Nucleus accumbens (tissue), 56 donors: ENCODE measurements at places on chromosomes 4 and X.

- no peak for DNase-seq
Observed at GRCh38 chr4:2598511-2599303, 62.3 kb downstream of the FAM193A start.

DNA sequence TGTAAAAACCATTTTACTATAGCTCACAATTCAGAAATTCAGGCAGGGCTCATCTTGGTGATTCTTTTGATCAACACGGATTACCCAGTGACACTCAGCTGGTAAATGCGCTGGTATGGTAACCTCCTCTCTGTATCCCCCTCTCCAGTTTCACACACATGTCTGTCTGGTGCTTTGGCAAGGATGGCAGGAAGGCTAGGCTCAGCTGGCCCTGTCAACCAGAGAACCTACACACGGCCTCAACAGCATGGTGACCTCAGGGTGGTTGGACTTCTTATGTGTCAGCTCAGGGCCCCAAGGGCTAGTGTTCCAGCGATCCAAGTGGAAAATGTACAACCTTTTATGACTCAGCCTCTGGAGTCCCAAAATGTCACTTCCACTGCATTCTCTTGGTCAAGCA lies 55.7 kb upstream of the EOLA2 start:
- no peak for DNase-seq

DNA sequence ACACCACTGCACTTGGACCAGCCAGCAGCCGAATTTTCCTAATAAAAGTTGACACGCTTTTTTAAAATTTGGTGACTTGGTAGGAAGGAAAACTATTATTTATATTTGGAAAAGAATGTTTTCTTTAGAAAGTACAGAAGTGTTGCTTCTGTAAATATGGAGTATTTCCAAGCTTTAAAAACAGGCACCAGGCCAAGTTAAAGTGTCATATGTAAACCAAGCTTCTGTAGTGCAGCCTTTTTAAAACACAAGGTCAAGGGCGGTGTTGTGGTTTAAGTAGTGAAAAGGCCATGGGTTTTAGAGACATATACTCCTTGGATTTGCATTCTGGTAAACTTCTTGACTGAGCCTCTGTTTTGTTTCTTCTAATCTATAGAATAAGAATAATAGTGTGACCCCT lies 62.7 kb downstream of the TRIM2 start:
- DNase-seq, result no peak

DNA sequence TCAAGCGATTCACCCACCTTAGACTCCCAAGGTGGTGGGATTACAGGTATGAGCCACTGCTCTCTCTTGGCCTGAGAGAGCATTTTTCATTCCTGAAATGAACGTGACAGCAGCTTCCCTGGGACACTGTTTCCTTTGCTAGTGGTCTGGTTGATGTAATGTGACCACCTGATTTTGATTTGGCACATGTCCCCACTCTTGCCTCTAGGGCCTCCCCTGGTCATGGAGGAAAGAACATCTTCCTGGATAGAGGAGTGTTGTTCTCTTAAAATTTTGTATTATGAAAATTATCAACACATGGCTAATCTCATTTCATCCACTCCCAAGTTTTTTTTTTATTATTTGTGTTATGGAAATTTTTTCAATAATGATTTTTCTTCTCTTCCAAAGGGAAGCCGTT lies 23.8 kb downstream of the SLC9B2 start:
- DNase-seq, result no peak

DNA sequence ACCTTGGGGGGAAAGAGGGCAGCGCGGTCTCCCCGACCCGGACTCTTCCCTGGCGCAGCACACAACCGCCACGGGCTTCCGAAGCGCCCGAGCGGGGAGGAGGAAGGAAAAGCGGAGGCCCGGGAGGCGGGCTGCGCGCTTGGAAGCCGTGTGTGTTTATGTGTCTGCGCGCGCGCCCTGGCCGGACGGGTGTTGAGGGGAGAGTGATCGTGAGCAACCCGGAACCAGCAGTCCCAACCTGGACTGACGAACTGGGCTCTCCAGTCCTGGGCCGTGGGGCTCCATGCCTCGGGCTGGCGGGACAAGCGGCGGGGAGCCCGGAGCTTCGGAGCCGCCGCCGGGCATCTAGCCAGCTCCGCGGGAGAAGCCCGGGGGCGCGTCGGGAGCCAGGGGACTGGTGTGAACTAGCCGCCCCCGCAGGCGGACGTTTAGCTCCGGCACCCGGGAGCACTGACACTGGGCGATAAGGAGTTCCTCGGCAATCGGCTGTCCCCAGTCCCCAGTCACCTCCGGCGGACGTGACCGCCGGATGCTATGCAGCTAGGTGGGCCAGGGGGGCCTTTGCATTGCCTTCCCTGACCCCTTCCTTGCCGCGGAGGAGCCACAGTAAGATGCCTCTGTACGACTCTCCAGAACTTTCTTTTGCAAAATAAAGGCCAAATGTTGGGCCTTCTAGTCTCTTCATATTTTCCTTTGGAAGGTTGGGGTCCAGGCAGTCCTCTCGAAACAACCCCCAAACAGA lies 74.8 kb upstream of the BCOR start:
- no peak for DNase-seq

DNA sequence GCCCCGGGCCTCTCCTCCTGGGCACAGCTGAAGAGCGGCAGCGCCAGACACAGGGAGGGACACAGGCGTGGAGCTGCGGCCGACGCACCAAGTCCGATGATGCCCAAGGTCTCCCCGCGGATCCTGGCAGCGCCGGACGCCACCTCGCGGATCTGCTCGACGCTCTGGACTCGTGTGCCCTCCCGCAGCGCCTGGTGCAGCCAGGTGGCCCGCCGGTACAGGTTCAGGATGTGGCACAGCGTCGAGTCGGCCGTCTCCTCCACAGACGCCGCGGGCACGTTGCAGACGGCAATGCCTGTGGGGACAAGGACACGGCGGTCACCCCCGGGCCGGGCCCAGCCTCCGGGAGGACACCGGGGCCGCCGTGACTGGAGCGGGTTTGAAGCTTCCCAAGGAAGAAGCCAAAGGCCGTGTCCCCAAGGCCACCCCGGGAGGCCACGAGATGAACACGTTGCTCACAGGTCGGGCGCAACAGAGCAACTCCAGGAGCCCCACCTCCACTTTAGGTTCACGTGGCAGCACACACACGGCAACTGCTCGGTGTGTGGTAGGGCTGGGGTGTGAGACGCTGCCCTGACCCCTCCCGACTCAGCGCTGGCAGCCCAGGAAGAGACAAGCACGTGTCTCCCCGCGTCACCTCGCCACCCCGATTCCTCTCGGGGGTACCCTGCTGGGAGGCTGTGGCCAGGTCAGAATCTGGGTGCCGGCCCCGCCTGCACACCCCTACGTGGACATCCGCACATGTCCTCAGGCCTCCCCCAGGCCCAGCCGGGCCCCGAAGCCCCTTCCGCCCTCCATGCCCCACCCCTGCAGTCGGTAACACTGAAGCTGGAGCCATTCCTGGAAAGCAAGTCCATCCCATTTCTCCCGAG lies 23.4 kb downstream of the CTBP1 start:
- no peak for DNase-seq

DNA sequence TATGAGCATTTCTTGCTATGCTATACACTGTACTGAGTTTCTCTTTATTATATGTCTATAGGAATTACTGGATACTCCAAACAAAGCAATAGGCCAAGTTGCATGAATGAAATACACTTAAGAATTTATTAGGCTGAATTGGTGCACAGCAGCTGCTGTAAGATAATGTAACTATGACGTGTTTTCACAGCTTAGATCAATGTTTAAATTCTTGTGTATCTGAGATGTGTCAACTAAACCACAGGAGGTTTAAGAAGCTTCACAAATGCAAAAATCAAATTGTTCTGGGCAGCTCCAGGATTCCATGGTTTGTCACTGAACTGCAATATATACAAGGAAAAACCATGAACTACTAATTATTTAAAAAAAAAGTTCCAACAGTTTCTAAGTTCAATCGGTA lies 156.7 kb downstream of the MAPK10 start:
- no peak for DNase-seq

DNA sequence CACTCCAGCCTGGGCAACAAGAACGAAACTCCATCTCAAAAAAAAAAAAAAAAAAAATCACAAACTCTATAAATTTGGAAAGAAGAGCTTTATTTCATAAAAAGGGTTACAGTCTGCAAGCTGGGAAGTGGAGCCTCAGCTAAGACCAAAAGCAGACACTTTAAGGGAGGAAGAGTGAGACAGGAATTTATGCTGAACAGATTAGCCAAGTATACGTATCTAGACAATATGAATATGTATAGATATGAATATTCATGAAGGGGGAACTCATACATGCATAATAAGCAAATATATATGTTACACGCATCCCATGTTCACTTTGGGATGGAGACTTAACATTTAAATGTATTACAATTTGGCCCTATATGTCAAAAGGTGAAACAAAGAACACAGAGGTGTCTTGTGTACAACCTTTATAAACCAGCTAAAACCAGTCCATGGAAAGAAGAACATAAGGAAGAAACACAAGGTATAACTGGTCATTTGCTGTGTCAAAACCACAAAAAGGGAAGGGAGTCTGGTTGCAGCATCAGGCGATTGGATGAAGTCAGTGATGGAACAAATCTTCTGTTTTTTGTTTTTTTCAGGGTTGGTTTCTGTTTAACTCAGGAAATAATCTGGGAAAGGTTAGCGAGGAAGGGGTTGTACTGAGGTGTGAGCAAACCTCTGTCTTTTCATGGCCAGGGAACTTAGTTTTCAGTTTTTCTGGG lies 130.0 kb upstream of the MAOA start:
- DNase-seq, result no peak

GRCh38 chr4:145341381-145341780 lies 140.3 kb upstream of the SMAD1 start:
- DNase-seq, result no peak

DNA sequence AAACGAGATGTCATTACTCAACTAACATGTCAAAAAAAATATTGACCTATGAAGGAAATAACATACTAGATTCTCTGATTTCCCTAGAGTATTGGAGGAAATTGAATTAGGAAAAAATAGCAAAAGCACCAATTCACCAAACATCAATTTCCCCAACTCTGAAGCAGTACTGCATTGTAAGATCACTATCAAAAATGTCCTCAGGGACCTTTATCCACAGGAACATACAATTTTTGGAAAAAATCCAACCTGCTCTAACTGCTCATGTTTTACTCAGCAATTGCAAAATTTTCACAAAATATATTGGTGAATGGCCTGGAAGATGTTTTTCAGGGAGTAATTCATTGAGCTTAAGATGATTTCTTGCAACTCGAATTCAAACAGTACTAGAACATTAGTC lies 239.0 kb upstream of the GIMD1 start:
- DNase-seq, result no peak

DNA sequence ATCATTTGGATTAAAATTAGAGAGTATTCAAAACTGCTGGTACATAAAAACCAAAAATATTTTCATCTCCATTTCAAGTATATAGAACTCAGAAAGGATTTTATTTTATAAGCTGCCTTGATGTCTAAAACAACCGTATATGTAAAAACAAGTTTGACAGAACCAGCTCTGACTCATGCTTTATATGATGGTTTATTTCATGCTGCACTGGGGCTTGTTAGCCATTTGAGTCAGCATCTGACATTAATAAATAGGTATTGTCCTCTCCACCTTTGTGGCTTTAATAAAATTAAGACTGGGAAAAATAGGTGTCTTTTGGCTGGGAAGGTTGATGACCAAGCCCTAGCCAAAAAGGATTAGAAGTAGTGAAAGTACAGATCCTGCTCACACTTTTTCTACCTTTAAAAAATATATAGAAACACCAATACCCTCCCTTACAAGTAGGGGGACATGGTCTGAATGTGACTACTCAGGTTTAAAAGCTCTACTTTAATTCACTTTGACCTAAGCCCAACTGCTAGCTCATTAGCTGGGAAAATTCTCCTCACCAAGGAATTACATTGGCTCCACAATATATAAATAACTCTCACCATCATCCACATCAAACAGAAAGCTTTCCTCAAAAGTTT lies 228.1 kb downstream of the ADAMTS3 start:
- no peak for DNase-seq

DNA sequence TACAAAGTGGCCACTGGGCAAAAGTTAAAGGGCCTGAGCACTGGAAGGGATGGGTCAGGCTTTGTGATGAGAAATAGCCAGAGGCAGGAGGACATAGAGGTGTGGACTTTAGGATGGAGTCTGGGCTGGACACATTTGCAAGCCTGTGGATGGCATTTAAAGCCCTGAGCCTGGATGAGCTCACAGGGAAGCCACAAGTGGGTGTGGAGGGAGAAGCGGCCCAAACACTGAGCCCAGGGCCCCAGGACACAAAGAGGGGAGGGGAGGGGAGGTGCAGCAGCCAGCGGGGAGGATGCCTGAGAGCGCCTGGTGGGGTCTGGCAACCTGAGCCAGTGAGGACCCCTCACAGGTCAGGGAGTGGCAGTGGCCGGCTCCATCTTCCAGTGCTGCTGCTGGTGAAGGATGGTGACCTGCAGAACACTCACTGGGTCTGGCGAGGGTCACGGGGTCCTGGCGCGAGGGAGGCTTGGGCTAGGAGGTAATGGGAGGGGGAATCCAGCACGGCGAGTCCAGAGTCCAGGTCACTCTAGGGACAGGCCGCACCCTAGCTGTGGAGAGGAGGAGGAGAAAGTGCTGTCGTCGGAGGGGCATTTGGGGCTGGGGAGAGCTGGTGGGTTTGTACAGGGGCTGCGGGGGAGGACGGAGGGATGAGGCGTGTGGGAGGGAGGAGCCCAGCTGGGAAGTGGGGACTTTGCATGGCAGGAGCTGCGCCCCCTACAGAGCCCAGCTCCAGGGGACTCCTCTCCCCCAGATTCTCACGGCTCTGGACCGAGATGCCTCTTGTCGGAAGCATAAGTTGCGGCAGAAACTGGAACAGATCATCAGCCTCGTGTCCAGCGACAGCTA lies 7.0 kb downstream of the LAGE3 start:
- DNase-seq, result no peak

DNA sequence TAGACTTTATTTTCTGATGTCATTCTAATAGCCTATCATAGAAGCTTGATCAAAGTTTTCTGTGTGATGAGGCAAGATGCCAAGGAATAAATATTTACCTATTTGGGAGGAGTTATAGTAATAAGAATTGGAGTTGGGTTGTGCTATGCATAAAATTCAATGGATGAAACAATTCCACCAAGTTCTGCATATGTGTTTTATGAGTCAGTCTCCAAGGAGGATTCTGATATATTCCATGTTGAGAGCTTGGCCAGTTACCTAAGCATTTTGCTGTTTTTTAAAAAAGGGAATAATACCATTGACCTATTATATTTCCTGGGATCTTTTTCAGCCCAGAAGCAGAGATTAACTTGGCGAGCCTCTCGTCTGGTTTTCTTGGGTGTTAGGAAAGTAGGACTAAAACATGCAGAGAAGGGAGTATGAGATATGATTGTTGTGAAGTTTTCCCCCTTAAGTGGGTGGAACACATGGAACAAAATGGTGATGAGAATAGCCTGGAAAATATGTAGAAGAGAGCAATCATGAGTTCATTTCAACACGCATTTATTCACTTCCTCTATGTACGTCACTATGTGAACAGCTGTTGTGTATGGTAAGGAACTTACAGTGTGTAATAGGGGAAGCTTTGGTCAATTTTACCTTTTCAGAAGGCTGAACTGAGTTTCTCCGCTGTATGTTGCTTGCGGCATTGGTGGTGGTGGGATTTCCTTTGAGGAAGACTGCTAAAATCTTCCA lies 39.2 kb downstream of the POLA1 start:
- no peak for DNase-seq

GRCh38 chrX:71198066-71198465 lies 25.0 kb upstream of the GJB1 start:
- DNase-seq, result no peak

- no peak for DNase-seq
Observed at GRCh38 chr4:25993395-25994185, 79.6 kb downstream of the SMIM20 start.

- DNase-seq, result no peak
Observed at GRCh38 chr4:40937140-40937725, 187.5 kb downstream of the NSUN7 start.

GRCh38 chrX:50036426-50036825 lies 114.0 kb downstream of the CLCN5 start:
- DNase-seq, result no peak
